ENCODE measurements at places on chromosomes 7 and 10.

DNA sequence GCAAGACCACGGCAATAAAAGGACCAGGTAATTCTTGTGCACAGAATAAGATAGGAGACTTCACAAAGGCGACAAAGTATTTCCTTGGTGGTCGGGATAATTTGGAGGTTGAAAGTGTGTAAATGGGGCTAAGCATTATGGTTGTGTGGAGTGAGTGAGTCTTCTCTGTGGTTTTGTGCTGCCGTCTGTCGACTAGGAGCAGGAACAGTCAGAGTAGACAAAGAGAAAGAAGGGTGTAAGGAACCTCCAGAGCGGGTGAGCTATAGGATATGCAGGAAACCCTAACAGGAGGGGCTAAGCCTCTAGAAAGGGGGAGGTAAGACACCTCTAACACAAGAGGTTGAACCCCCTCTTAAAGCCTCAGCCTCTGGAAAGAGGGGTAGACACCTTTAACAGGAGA, 201.6 kb downstream of the SH2D4B start:
- no peak for DNase-seq

DNA sequence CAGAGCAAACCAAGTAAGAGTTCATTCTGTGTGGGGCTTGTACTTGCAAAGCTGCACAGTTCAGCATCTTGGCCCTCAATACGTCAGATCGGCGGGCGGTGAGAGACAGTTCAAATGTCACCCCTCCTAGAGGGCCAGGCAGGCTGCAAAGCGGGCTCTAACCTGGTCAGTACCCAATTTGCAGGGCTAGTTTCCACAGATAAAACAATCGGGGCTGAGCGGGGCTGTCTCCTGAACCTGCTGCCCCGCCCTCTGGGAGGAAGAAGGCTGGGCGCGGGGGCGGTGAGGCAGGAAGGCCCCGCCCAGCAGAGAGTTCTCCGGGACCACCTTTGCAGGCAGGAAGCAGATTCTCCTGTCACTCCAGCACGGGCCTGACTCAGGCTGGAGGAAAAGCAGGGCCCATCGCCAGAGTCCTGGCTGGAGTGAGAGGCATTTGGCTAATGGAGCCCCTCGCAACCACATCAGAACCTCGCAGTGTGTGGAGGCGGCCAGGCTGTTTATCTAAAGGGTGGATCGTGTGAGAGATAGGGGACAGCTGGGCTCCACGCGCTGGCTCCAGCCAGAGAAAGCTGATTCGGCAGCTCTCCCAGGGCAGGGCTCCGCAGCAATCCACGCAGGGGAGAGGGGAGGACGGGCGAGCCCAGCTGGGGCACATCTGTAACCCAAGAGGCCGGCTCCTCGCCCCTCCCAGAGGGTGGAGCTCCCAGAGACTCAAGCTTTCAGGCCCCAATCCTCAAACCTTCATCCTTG, 83.1 kb downstream of the SH3PXD2A start:
- peak; percentile 21 for DNase-seq

DNA sequence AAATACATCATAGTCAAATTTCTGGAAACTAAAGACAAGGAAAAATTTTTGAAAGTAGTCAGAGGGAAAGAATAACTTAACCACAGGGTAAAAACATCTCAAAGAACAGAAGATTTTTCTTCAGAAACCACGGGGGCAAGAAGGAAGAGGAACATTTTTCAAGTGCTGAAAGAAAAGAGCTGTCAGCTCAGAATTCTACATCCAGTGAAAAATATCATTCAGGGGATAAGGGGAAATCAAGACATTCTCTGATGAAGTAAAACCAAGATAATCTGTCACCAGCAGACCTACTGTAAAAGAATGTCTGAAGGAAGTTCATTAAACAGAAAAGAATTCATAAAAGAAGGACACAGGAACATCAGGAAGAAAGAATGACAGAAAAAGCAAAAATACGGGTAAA, 111.2 kb upstream of the TMEM72 start:
- DNase-seq, result no peak

- no peak for DNase-seq
Observed at GRCh38 chr7:143299346-143299745, 11.2 kb downstream of the CASP2 start.

- no peak for DNase-seq
Observed at GRCh38 chr10:96380821-96381220, 22.0 kb upstream of the OPALIN start.

DNA sequence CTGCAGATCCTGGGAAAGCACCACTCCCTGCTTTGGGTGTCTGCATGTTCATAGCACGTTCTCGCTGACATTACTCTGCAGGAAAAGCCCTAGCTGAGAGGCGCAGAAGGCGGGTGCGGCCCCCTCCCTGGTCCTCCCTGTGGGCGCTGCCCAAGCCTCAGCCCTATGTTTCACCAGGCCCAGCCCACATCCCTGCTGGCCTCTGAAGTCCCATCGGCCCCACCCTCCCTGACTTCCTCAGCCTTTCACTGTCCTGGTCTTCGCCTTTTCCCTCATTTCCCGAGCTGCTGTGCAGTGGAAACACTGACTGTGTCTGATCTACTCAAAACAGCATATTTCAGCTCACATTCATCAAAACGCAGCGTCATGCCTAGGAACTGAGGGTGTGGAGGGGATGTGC, 36.3 kb upstream of the DIP2C start:
- DNase-seq, result no peak

DNA sequence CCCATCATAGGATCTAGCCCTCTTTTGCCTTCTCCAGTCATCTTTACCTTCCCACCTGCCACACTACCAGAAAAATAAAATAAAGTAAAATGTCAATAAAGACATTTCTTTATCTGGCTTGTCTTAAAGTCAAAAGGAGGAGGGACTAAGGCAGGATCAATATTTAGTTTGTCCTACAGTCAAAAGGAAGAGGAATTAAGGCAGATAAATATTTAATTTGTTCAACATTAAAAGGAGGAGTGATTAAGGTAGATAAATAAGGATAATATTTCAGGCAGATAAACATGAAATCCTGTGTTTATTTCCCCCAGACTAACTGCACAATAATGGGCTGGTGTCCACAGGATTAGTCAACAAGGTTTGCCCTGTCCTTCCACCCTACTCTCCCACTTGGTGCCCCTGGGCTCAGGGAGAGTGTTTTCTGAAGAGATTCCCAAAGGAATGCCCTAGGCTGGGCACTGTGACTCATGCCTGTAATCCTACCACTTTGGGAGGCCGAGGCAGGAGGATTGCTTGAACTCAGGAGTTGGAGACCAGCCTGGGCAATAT, 18.3 kb upstream of the MSMB start:
- no peak for DNase-seq

- DNase-seq, result no peak
Observed at GRCh38 chr10:47230957-47231356, 69.0 kb upstream of the GDF10 start.

DNA sequence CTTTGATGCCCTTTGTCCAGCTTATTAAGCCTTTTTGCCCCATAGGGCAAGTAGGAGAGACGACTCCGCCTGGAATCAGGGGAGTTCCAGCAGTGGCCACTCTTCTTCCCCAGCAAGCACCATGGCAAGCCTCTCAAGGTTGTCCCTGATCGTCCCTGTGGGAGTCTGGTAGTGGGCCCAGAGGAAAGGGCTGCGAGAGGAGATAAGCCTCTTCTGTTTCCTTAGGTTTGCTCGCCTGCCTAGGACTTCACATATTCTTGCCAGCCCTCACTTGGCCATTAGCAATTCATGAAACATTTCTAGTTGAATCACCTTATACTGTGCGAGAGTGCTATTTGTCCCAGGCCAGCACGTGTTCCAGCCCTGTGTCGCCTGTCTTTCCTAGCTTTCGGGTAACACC, 47.8 kb upstream of the CPN1 start:
- no peak for DNase-seq

DNA sequence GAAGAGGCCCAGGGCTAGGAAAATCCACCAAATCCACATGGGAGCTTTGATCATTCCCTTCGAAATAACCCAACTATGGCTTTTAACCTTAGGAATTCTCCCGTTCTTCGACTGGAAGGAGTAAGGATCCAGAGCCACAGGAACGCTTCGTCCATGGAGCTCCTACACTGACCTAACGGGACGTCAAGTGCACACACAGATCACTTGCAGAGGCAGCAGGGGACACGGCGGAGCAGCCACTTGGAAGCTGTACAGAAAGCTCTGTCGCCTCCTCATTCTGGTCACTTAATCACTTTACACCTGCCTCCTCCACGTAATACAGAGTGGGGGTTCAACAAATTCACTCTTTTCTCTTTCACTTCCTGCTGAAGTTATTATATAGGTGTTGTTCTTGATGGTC, 43.9 kb downstream of the RSU1 start:
- DNase-seq, result no peak

- DNase-seq, result no peak
Observed at GRCh38 chr7:21013765-21014539, 227.3 kb upstream of the SP8 start.

- DNase-seq, result no peak
Observed at GRCh38 chr10:43263551-43264343, 3.1 kb downstream of the RASGEF1A start.

DNA sequence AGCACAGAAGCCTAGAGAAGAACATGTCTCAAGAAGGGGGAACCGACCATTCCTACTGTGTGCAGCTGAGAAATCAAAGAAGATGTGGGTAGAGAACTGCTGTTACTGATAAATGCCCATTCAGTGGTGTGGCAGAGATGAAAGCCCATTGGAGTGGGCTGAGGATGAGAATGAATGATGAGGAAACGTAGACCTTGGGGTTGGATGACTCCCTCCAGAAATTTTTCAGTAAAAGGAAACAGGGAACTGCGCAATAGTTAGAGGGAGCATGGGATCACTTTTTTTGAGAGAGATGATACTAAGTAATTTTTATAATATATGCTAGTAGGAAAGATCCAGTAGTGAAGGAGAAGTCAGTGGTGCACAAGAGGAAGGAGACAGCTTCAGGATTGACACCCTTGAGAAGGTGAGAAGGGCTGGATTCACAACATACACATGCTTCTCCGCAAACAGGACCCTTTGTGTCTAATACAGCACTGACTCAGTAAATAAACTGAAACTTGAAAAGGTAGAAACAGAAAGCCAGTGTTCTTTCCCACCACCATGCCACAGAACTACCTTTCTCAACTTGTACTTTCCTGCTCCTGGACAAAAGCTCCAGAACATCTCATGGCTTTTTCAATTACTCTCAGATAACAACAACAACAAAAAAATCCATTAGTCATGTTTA, 104.7 kb upstream of the IL6 start:
- DNase-seq, result no peak

- DNase-seq, result no peak
Observed at GRCh38 chr10:101778781-101779543, 3.0 kb upstream of the FGF8 start.

DNA sequence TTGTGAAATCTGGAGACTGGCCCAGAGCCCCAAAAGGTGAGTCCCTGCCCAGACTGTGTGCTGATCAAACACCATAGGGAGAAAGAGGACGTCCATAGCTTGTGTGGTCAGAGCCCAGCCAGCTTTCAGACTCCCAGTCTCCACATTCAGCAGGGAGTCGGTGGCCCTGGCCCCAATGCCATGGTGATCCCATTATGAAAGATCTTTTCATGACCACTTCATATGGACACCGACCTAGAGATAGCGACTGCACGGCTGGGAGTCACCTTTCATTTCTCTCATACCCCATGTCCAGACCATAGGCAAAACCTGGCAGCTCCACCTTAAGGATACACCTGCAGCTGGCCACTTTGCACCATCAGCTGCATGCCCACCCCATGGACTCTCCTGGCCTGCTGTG, 126.4 kb downstream of the ARHGAP22 start:
- no peak for DNase-seq

DNA sequence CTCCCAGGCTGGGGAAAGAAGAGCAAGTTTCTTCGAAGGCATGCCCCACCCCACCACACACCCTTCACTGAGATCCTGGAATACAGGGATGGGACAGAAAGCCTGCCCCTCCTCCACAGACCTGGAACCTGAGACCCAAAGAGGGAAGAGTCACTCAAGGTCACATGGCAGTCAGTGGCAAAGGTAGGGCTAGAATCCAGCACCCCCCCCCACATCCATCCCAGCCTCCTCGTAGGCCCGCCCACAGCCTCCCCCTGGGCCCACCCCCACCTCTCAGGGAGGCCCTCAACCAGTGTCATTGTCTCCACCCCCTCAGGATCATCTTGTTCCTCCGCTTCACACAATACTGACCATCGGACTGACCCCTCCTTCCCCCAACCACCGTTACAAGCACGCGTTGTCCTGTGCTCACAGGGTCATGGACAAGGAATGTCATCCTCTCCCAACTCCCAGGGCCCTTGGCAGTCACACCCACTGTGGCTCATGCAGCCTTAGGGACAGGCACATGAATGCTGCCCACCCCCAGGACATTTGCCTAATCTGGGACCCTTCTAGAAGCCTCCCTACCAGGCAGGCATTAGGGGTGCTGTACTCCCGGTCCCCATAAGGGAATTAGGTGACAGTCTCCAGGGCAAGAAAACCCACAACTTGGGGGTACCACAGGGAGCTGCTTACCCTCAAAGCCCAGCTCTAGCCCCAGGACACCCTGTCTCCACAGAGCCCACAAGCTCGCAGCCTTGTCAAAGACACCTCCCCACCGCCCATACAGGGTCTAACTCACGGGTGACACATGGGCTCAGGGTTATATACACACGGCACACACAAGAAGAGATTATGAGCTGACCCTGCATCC, 1.4 kb downstream of the KCNH2 start:
- DNase-seq, result no peak

GRCh38 chr7:149736478-149737360, 36.7 kb downstream of the ZNF467 start:
- no peak for DNase-seq

- DNase-seq, result no peak
Observed at GRCh38 chr10:123995461-123996131, 97.8 kb downstream of the CHST15 start.

- no peak for DNase-seq
Observed at GRCh38 chr7:52639126-52639525, 396.3 kb upstream of the POM121L12 start.

DNA sequence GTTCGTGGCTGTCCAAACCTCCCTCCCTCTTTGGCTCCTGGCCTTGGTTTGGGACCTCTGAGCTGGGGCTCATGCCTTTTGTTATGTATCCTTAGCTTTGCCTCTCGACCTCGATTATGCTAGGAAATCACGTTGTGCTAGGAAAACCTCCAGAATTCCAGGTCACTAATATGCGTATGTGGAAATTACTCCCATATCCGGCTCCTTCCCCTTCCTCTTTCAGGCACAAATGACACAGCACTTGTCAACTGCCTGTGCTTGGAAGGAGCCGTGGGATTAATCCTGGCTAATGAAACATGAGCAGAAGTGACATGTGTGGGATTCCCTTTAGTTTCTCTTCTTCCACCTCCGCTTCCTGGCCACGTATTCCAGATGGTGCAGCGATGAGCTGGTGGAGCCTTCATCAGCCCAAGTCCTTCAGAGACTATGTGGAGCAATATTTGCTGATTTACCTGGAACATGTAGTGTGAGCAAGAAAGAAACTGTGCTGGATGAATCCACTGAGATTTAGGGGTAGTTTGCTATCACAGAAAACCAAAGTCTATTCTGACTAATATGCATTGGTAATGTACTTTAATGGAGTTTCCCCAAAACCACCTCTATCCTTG, 149.2 kb downstream of the REEP3 start:
- DNase-seq, result no peak

- no peak for DNase-seq
Observed at GRCh38 chr7:142196066-142196840, 61.6 kb downstream of the PRSS58 start.

Data from activated CD4-positive, alpha-beta T cell treated with anti-CD3 and anti-CD28 coated beads, Interleukin-2, amount 50 U/mL, for 24 hours (primary cell).